ENCODE measurements at places on chromosomes 13 and 19. TPM values are rescaled to one million over a fixed set of nuclear protein-coding genes. Genes with fewer than 3 reads are reported as not detected.

The SLAIN1 gene
- total RNA-seq = 525 TPM

The PEX11G gene
- 0.94 TPM for total RNA-seq

The ZNF772 gene
- 77.3 TPM for total RNA-seq

The GARIN5A gene
- 1.3 TPM for total RNA-seq

The MYH14 gene
- total RNA-seq = 1.6 TPM

The C19orf67 gene
- total RNA-seq = not detected

The B3GNT8 gene
- total RNA-seq = not detected

The RELB gene
- total RNA-seq = 0.63 TPM

The ZNF723 gene
- total RNA-seq = not detected

The TYK2 gene
- total RNA-seq = 67.6 TPM

The B3GNT3 gene
- total RNA-seq = not detected

The TIMM50 gene
- 41.6 TPM for total RNA-seq

The TGFBR3L gene
- total RNA-seq = not detected

The ZNF737 gene
- total RNA-seq = 136 TPM

The ACER1 gene
- total RNA-seq = not detected

The LYPD5 gene
- total RNA-seq = 4.7 TPM

The TLE6 gene
- 1.9 TPM for total RNA-seq

The CILP2 gene
- total RNA-seq = 0.31 TPM

The ADGRE2 gene
- 0.31 TPM for total RNA-seq

The PRSS57 gene
- total RNA-seq = not detected

The ZNF560 gene
- 0.63 TPM for total RNA-seq

The ENOX1 gene
- 64.5 TPM for total RNA-seq

The TMC4 gene
- total RNA-seq = 1.3 TPM

The OLFM2 gene
- total RNA-seq = 153 TPM

The CERS1 gene
- 25.7 TPM for total RNA-seq

The AP1M2 gene
- not detected for total RNA-seq

The TMEM143 gene
- total RNA-seq = 2.8 TPM

The NPHS1 gene
- not detected for total RNA-seq

The S1PR4 gene
- 0.31 TPM for total RNA-seq

The CERS4 gene
- 66.0 TPM for total RNA-seq

The FAM83E gene
- not detected for total RNA-seq

The ZNF154 gene
- total RNA-seq = 81.7 TPM

The ZNF460 gene
- total RNA-seq = 290 TPM

The SERPINE3 gene
- total RNA-seq = 0.63 TPM

The NPAS1 gene
- 10.0 TPM for total RNA-seq

The ZNF837 gene
- 1.6 TPM for total RNA-seq

The SIGLEC12 gene
- total RNA-seq = not detected

The APC2 gene
- 276 TPM for total RNA-seq

The KIR2DL4 gene
- not detected for total RNA-seq

The DLEU7 gene
- total RNA-seq = 19.1 TPM

The KIR2DL1 gene
- total RNA-seq = not detected

The BABAM1 gene
- 61.3 TPM for total RNA-seq

The ANGPTL4 gene
- 0.63 TPM for total RNA-seq

The EXOC3L2 gene
- total RNA-seq = not detected

The CLDND2 gene
- not detected for total RNA-seq

The KLK1 gene
- total RNA-seq = not detected

The AKAP11 gene
- 107 TPM for total RNA-seq

Measured in parietal lobe (tissue), 2 donors.